ENCODE measurements at places on chromosomes 6 and 20. TPM values are rescaled to one million over a fixed set of nuclear protein-coding genes. Genes with fewer than 3 reads are reported as not detected.

The PDYN gene
- not detected for total RNA-seq

The PARD6B gene
- total RNA-seq: 0.36 TPM

The CRISP3 gene
- not detected for total RNA-seq

The LST1 gene
- not detected for total RNA-seq

The FRK gene
- 1.4 TPM for total RNA-seq

The PCSK2 gene
- not detected for total RNA-seq

The SIRPD gene
- not detected for total RNA-seq

The FBXO30 gene
- 7.7 TPM for total RNA-seq

The CFAP61 gene
- 1.1 TPM for total RNA-seq

The CCDC170 gene
- 1.5 TPM for total RNA-seq

The PROKR2 gene
- not detected for total RNA-seq

The ROMO1 gene
- total RNA-seq: 123 TPM

The TMEM170B gene
- total RNA-seq: 1.4 TPM

The TINAG gene
- total RNA-seq: not detected

The WFDC2 gene
- 0.62 TPM for total RNA-seq

The OOEP gene
- total RNA-seq: not detected

The GFOD1 gene
- total RNA-seq: 16.0 TPM

The DEFB124 gene
- total RNA-seq: not detected

The NKX2-2 gene
- total RNA-seq: not detected

The TM9SF4 gene
- total RNA-seq: 56.3 TPM

The BANF2 gene
- total RNA-seq: not detected

The CLDN20 gene
- total RNA-seq: not detected

The DPPA5 gene
- not detected for total RNA-seq

The RNF182 gene
- total RNA-seq: 6.5 TPM

The PHACTR3 gene
- total RNA-seq: under 0.01 TPM

The ABHD16B gene
- not detected for total RNA-seq

The LGSN gene
- total RNA-seq: not detected

The OLIG3 gene
- not detected for total RNA-seq
